ENCODE measurements at places on chromosomes 2 and 18.

DNA sequence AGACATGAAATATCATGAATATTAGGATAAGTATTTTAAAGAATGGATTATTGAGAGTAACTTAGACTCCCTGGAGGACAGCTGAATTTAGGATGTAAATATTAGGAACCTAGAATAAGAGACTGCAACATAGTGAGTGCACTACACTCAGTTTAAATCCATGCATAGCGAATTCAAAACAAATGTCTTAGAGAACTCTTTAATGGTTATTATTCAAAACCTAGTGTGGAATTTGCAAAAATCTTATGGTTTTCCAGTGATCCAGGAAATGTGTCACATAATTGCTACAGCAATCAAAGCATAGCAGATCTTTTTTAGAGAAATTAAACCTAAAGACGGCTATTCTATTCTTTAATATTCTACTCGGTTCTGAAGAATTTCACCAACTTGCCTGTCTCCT, 239.0 kb downstream of the TMX3 start:
- DNase-seq = no peak

GRCh38 chr2:9613291-9613690, 17.5 kb downstream of the YWHAQ start:
- DNase-seq = no peak

- DNase-seq = no peak
Observed at GRCh38 chr2:6264198-6264597, 572.0 kb downstream of the SOX11 start.

GRCh38 chr2:76506538-76506937, 795.8 kb upstream of the GCFC2 start:
- no peak for DNase-seq

GRCh38 chr2:171956135-171956825, 34.0 kb downstream of the HAT1 start:
- no peak for DNase-seq

Measured in SK-N-DZ (cell line).